ENCODE measurements at places on chromosomes 4 and X.

GRCh38 chr4:157977086-157977485 lies 195.7 kb downstream of the GASK1B start:
- no peak for DNase-seq

DNA sequence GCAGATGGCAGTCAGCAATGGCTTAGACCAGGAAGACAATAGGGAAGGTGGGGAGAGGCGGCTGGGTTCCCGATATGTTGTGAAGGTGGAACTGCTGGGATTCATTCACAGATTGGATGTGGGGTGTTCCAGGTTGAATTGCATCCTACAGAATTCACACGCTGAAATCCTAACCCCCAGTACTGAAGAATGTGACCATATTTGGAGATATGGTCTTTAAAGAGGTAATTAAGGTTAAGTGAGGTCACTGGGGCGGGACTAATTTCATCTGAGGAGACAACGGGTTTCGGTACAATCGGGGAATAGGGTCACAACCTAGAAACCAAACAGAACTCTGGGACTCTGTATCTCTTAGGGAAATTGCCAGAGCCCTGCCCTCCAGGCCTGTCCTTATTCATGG lies 5.3 kb upstream of the CHRNA9 start:
- no peak for DNase-seq

DNA sequence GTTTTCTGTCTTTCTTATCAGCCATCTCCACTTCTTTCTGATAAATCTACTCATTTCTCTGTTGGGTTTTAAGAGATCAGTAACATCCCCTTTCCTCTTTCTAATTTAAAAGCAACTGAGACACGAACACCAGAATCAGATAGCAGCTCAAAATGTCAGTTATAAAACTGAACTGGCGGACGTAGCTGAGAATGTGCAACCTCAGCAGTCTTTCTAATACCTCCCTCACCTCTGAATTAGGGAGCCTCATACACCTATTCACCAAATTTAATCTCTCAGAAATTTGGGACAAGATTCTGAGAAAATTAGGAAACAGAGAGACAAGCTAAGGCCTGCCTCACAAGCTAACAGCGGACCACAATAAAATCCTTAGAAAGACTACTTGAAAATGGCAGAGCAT lies 52.0 kb upstream of the ACSL4 start:
- no peak for DNase-seq

GRCh38 chr4:145939856-145940255 lies 1.2 kb upstream of the ZNF827 start:
- no peak for DNase-seq

GRCh38 chr4:76017056-76017686 lies 6.1 kb downstream of the CXCL10 start:
- no peak for DNase-seq

DNA sequence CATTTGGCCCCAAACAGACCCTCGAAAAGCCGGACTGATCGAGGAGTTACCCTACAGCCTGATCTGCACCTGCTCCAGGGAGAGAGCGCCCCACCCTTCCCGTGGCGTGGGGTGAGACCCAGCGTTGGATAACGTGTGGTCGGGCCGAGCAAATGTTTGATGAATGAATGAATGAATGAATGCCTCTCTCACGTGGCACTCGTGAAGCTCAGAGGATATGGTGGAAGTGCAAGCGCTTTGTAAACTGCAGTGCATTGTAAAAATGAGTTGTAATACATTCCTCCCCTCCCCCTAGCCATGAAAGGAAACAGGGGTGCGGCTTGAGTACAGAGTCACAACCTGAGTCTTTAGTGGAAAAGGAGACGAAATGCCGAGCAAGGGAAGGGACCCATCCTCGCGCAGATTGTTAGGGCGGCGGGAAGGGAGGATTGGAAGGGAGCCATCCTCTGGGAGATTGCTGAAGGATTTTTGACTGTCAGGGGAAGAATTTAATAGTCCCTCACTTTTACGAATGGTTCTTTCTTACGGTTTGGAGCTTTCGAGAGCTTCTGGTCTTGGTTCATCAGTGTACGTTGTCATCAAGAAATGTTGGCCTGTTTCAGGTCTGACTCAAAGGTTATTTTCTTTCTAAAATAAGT lies 772 bp upstream of the FBXW7 start:
- no peak for DNase-seq

DNA sequence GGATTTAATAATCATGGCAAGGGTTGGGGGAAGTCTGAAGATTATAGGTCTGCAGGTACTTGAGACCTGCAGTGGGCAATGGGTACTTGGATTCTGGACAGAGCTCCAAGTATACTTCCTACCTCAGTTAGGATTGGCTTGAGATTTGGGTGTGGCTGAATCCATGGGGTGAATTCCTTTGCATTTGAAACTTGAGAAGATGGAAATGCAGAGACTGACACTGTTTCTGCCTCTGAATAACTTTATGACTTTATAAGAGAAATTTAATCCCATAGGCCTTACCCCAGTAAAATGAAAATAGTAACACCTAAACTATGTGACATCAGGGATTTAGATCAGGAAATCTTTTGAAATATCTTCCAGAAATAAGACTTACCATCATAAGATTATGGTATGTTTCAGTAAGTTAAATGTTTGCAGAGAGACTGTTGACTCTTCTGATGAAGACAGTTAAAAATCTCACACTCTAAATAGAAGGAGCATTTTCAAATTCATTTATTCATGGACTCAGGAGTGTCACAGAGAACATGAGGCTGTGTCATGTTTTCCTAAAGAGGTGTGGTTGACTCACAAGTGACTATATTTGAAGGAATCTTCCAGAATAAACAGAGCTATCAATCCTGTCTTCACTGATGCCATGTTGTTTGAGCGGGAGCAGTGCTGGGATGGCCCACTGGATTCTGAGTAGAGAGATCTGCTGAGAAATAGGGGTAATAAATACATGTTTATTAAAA lies 513.5 kb upstream of the NR3C2 start:
- no peak for DNase-seq

DNA sequence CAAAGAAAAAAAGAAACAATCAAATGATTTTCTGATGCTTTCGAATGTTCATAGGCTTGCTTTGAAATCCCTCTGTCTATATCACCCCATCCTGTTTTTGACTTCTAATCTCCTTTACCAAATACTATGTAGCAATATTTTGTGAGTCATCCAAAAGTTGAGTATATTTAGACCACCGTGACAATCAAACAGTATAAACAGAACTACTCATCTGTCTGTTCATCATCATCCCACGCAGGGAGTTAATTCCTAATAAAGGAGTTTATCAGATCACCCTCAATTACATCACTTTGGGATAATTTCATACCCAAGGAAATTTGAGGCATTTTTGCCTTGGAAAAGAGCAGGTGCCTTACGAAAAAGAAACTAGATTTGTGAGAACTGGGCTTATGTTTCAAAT lies 212.9 kb downstream of the CBR4 start:
- DNase-seq, result no peak

- DNase-seq, result no peak
Observed at GRCh38 chr4:4574052-4574451, 32.2 kb upstream of the STX18 start.

- DNase-seq, result no peak
Observed at GRCh38 chr4:79651456-79651855, 243.4 kb upstream of the GK2 start.

DNA sequence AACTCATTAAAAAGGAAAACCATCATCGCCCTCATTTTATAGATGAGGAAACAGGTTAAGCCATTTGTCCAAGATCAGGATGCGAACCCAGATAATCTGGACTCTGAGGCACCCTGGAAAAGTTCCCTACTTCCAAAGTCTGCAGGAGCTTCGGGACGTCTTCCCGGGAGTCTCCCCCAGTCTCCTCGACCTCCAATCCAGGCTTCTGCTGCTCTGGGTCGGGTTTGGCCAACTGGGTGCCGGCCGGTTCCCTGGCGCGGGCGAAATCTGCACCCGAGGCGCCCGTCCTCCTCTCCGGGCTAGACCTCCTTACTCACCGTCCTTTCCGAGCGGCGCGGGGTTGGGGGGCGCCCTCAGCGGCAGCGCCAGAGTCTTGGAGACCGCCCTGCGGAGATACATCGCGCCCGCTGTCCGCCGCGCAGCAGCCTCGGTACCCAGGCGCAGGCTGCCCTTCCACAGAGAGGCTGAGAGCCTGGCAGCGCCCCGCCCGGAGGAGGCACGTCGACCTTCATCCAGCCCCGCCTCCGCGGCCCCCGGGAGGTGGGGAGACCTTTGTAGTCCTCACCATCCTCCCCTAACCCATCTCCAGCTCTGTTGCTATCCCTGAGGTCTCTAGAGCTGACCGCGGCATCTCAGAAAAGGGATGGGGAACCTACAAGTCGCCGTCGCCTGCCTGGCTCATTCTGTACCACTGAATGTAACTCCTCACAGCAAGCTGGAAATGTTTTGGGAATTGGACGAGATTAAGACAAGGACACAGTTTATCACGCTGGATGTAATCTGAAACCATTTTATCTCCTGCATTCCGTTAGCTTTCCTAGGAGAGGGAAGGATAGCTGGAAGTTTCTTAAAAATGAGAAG lies at the start of gene MGARP:
Gene MGARP, minus strand, starts transcription at position 466 of the 861 bp plus-strand sequence. Its CDS starts 67 bp downstream, at position 399.
- peak; percentile 11 for DNase-seq

DNA sequence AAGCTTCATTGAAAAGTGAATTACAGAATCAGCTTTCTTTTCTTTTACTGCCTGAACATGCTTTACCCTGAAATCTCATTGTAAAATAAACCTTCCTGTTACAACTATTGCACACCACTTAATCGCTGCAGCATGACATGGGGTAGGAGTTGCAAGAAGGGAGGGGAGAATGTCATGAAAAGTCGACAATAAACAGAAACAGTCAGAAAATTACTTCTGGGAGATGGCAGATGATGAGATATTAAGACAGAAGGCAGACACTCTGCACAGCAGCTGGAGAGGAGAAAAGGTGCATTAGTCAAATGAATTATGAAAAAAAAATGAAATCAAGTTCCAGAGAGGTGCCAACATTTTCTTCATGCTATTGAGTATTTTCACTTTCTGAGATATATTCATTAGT lies 287.7 kb downstream of the PCDH7 start:
- DNase-seq, result no peak

DNA sequence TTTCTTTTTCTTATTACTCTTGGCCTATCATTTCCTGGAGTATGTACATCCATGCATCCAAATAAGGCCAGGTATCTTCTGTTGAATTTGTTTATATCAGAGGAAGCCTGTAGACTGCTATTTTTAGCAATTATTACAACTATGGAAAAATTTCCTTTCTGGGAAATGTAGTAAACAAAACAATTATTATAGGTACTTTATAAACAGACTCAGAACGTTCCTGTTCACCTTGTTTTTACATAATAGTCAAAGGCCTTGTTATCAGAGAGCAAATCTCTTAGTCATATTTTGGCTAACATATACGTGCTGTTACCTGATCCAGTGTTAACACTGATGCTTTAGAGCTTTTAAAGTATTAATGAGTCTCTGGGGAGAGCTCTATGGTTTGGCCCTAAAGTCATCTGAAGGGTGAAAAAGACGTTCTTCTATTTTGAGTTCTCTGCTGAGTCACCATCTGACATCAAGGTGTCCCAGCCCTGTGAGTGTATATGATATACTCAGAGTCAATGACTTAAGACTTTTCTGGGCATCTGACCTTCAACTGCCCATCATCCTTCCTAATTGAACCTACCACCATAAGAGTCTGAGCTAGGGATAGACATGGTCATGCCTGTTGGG lies 7.3 kb downstream of the SPARCL1 start:
- DNase-seq, result no peak

GRCh38 chr4:65450899-65451298 lies 219.4 kb downstream of the EPHA5 start:
- DNase-seq, result no peak

DNA sequence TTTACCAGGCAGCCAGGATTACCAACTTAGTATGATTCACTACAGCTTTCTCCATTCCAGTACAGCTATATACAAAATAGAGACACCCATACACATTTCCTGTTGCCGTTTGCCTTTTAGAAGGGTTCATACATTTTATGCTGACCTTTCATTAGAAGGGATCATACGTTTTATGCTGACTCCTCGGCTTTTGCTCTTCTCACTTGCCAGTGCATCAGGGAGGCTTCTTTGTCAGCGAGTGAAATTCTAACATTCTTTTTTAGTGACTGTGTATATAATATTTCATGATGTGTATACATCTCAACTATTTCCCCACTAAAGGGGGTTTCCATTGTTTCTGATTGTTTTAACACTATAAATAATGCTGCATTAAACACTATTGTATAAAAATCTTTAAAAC lies 552.6 kb downstream of the TRIML1 start:
- DNase-seq, result no peak

- DNase-seq, result no peak
Observed at GRCh38 chr4:93841803-93842345, 13.3 kb downstream of the ATOH1 start.

- no peak for DNase-seq
Observed at GRCh38 chr4:75710246-75710645, 14.1 kb upstream of the USO1 start.

GRCh38 chrX:86154553-86154952 lies 6.3 kb downstream of the DACH2 start:
- DNase-seq, result no peak

DNA sequence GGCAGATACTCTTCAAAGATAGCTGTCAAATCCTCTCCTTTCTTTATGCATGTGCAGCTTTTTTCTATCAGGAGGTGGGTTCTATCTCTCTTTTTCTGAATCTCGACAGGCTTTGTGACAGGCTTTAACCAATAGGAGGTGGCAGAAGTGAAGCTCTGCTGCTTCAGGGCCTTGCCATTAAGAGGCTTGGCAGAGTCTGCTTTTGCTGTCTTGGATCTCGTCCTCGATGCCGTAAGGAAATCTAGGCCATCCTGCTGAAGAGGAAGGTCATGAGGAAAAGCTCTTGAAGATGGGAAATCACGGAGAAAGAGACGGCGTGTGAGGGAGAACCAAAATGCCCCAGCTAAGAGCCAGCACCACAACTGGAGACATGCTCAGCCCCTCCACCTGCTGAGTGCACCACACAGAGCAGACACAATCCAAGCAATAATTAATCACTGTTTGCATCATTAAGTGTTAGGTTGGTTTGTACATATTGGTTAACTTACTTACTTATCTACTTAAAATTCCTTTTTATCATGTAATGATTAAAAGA lies 92.2 kb downstream of the DDIT4L start:
- no peak for DNase-seq

- no peak for DNase-seq
Observed at GRCh38 chr4:125021189-125021588, 293.6 kb upstream of the FAT4 start.

DNA sequence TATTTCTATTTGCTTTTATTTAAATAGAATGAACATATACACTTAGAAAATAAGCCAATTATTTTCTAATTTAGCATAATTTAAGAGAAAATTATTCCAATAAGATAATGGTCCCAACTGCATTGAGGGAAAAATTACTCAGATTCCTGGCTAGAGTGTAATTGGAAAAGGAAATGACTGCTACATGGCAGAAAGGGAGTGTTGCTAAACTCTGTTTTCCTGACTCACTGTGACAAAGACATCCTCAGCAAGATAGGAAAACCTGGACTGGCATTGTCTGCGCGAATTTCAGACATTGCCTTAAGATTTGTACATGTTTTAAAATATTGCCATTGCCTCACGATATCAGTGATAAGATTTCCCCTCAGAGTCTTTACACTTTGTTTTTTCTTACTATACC lies 8.2 kb downstream of the TNIP3 start:
- DNase-seq, result no peak

Measured in progenitor cell of endocrine pancreas (in vitro differentiated cells).